ENCODE measurements at places on chromosomes 11 and 22.

DNA sequence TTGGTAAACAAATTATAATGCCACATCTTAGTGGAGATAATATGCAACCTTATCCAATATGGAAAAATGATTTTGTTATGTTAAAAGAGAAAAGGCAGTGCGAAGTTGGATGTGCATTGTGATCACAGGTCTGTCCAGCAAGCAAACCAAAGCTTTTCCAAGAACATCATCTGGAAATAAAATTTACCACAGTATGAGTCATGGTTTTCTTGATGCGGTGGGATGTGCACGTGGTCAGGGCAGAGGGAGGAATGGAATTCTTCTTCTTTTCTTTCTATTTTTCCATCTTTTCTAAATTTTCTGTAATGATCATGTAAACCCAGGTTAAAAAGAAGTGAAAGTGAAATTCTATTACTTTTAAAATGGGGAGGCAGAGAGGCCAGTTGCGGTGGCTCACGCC lies 169.8 kb downstream of the C11orf91 start:
- DNase-seq: no peak

GRCh38 chr11:128632141-128632791 lies 44.9 kb upstream of the ETS1 start:
- peak; percentile 63 for DNase-seq

- no peak for DNase-seq
Observed at GRCh38 chr22:38694940-38695339, 5.8 kb downstream of the JOSD1 start.

DNA sequence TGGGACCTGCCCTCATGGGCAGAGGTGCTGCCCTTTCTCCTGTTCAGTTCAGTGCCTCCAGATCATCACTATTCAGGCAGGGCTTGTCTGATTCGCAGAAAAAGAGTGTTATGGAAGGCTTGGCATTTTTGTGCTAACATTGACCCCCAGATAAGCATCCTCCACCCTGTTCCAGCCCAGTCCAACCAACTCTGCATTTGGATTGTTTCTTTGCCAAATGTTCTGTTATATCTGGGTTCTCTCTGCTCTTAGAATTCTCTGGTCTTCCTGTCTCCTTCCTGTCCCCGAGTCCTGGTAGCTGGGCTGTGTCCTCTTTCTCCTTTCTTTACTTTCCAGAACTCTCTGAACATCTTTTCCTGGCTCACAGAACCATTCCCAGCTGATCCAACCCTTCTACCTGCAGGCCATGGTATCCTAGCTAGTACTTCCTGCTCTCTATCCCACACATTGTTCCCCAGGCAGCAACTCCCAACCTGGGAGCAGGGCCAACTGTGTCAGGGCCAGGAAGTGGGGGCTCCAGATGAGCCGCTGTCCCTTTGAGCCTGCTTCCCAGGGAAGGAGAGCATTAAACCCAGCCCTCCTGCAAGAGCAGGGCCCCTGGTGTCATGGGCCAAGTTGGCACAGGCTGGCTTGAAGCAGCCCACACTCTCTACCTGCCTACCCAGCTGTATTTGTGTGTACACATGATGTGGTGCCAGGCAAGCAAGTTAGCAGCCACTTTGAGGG lies 280.7 kb upstream of the CADM1 start:
- no peak for DNase-seq

- no peak for DNase-seq
Observed at GRCh38 chr11:85359859-85360258, 267.3 kb downstream of the DLG2 start.

DNA sequence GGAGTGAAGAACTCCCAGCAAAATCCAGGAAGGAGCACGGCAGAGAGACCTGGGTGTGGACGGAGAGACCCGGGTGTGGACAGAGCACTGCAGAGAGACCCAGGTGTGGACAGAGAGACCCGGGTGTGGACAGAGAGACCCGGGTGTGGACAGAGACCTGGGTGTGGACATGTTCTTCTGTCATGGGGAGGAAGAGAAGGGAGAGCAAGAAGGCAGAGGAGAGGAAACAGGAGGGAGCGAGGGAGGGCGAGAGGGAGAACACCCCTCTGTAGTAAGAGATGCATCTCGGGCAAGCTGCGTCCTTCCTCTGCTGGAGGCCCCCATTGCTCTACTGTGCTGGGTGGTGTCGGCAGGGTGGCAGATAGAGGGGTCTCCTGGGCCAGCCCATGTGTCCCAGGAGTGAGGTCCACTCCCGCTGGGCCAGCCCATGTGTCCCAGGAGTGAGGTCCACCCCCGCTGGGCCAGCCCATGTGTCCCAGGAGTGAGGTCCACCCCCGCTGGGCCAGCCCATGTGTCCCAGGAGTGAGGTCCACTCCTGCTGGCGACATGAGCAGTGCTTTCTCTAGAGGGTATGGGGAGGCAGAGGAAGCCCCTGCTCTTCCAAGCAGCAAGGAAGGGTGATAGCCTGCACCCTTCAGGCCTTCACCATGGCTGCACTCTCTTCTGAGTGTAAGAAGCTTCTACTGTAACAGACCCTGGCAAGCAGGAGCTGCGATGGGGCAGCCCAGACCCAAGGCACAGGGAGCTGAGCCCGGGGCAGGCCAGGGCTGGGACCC lies 934.2 kb downstream of the BRD1 start:
- DNase-seq: no peak

DNA sequence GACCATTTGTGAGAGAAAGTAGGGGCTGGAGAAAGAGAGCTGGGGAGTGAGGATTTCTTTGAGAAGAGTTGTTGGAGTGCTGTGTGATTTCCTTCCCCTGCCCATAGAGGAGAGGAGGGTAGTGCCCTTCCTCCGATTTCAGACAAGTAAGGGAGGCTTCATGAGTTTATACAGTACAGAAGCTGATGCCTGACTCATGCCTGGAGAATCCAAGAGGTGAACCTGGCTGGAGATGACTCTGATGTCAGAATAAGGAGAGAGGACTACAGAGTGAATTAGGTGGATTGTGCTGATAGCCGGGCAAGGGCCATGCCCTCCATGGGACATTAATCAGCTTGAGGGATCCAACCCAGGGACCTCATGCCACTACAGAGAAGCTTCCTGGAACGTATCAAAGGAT lies 91.6 kb downstream of the FAR1 start:
- no peak for DNase-seq

DNA sequence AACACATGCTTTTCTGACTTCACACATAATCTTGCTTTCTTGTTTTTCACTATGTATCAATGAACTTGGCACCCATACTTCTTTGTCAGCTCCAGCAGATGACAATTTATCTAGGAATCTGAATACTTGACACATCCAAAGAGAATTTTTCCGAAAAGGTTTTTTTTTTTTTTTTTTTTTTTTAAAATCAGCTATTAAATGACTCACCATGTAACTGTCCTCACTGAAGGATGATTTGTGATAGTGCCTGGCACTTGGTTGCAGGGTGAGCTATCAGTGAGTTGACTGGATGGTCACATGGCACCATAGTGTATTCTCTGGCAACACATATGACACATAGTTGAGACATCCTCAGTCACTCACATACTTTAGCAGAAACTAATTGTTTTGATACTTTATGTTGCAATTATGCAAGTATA lies 133.4 kb upstream of the E2F8 start:
- DNase-seq: no peak
